NCI-H524 (cell line): ENCODE measurements at places on chromosomes 2 and 18.

DNA sequence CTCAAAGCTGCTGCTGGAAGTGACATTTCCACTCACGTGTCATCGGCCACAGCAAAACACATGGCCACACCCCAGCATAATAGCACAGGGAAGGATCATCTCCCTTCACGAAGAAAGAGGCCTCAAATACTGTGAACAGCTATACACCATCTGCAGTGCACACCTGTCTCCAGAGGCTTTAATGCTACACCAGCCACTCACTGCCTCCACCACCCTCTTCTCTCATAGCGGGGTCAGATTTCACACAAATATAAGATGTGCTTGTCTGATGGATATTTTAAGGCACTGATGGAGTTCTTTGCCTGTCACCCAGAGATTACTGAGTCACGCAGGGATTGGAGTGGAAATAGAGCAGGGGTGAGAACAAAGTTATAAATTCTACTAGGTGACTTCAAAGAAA lies 374.0 kb downstream of the ZNF516 start:
- DNase-seq: peak; percentile 97

DNA sequence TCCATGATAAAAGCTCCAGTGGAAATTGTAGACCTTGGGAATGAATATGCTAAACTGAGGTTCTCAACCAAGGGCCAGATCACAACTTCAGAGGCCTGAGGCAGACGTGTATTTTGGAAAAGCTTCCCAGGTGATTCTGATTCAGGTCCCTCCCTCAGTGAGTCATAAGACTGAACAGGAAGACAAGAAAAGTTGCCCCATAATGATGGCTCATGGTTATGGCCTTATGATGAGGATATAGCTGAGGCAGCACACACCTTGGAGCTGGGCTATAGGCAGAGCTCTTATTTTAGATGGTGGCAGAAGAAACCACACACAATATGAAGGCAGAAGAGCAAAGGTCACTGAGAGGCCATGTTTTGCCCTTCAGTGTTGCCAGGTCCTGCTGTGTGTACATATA lies 9.6 kb downstream of the ANTXR1 start:
- no peak for DNase-seq

DNA sequence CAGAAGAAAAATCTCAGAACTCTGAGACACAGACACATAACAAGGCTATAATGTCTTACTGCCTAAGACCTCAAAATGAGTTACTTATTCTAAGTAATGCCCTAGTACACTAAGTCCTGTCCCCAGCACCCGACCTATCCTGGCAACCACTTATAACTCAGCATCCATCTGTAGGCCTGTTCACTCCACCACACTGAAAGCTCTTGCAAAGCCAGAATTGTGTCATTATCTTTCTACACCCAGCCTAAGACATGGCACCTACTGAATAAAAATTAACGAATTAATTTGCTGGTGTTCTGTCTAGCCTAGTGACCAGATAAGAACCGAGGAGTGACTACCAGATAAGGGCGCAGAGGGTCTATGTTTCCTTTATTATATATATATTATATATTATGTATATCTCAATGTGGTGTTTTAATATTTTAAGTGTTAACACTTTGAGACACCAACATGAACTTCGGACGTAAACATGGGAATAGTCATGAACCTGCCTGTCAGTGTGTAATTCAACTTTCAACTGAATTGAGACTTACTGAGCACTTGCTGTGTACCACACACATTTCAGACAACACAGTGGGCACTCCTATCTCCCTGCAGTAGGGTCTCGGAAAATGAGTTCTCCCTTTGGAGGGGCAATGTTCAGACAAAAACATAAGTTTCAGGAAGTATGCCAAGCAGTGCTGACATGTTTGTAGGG lies 27.7 kb downstream of the TMEM131 start:
- no peak for DNase-seq

- DNase-seq: no peak
Measured at GRCh38 chr2:29009711-29010677, 28.9 kb downstream of the TOGARAM2 start.

- no peak for DNase-seq
Measured at GRCh38 chr2:144453486-144454158, 66.3 kb downstream of the ZEB2 start.

DNA sequence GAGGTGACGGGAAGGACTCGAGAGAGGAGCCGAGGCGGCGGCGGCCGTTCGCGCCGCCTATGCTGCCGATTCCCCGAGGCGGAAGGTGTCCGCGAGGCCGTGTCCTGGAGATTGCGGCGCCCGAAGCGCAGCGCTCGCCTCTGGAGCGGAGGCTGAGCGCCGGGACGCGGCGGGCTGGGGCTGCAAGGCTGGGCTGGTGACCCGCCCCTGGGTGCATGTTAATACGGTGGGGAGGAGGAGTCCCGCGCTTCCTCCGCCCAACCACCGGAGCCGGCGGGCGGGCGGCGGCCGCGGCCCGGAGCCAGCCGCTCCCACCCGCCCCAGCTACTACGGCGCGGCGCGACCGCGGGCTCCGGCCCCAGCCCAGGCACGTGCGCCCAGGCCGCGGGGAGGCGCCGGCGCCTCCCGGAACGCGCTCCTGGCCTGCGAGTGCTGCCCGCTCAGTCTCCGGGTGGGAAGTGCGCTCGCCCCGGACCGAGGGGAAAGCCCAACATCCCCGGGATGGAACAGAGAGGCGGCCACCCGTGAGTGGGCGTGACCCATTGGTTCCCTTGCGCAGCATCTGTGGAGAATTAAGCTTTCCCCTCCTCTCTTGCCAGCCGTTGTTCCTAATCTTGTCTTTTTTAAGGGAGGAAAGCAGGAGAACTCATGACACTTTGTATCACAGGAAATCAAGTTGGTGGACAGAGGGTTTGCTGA lies at the start of gene DLGAP1:
Gene DLGAP1 (minus strand): TSS at position 195 of the 699 bp plus-strand sequence.
- peak; percentile 69 for DNase-seq

DNA sequence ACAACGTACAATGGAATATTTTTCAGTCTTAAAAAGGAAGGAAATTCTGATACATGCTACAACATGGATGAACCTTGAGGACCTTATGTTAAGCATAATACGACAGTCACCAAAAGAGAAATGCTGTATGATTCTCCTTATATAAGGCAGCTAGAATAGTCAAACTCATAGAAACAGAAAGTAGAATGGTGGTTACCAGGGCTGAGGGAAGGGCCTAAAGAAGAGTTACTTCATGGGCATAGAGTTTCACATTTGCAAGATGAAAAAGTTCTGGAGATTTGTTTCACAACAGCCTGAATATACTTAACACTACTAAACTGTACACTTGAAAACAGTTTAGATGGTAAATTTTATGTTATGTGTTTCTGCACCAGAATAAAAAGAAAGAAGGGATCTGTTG lies 113.3 kb downstream of the GALNT1 start:
- DNase-seq: no peak

GRCh38 chr2:26471289-26471688 lies 6.6 kb downstream of the OTOF start:
- peak; percentile 34 for DNase-seq

DNA sequence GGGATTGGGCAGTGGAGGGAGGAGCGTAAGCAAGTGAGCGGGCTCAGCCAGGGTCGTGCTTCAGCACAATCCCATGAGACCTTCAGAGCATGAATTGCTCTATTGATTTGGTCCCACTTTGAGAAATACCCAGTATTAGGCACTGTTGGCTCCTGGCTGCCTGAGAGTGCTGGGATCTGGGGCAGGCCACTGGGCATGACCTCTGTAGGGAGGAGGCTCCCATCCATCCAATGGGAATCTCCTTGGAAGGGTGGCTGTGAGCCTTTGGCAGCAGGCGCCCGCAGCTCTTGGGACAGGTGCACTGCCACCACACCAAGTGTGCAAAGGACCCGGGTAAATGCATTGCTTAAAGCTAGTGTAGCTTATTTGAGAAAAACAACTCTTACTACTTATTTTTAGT lies 137.5 kb downstream of the LDLRAD4 start:
- DNase-seq: no peak

DNA sequence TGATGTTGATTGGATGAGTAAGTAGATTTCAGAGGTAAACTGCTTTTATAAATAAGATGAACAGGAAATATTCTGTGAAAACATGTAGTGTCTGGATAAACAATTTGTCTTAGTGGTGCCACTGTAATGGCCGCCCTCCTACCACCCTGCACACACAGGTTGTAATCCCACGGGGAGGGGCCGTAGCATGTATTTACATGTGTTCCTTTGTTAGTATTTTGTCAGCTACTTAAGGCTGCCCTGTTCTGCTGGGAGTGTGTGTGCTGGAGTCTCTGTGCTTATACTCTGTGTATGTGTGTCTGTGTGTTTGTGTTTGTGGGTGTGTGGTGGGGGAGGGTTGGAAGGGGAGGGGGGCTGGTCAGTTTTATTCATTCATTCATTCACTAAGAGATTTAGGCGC lies 5.1 kb downstream of the TSHZ1 start:
- DNase-seq: no peak

- no peak for DNase-seq
Measured at GRCh38 chr18:77132369-77133050, at the start of gene MBP. Gene MBP, minus strand, starts transcription at chr18:77132783. Its CDS starts 27,522 bp downstream, at chr18:77105261.
